ENCODE measurements at places on chromosomes 7 and 10.

- no peak for DNase-seq
Observed at GRCh38 chr10:12401466-12401865, 52.1 kb downstream of the CAMK1D start.

- DNase-seq = no peak
Observed at GRCh38 chr7:151313857-151314256, 27.8 kb upstream of the NUB1 start.

DNA sequence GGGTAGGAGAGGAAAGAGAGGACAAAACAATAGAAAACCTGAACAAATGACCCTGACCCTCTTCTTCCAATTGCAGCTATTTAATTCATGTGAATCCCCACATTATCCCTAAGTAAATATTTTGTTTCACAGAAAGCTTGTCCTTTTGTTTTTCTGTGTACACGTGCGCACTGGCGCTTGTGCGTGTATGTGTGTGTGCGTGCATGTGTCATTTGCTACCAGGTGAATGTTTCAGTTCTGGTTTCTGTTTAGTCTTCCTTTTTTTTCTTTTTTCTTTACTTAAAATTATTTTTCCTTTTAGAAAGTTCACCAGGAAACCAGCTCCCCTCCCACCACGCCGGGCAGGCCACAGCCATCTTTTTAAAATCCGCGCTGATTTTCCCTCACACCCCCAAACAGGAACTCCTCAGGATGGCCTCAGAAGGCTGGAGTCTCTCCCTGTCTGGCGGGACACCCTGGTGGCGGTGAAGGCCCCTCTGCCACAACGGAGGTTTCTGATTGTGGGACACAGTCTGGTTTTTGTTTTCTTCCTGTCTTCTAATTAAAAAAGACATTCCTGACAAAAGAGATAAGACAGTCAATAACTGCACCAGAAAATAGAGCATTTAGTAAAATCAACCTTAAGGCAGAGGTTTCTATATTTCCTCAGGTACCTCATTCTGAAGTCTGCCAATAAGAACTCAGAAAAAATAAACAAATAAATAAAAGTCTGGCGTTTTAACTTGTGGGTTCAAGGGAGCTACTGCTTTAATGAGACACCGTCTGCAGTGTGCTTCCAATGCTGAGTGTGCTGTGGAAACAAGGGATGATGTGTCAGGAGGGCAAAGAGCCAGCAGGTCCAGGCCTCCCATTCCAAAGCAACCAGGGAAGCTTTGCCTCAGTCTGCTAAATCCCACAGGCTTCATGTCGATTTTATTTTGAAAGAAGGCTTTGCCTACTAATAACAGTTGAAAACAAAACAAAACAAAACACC lies 17.4 kb downstream of the IRF5 start:
- no peak for DNase-seq

GRCh38 chr10:100677290-100677945 lies 68.0 kb upstream of the PAX2 start:
- DNase-seq = no peak

DNA sequence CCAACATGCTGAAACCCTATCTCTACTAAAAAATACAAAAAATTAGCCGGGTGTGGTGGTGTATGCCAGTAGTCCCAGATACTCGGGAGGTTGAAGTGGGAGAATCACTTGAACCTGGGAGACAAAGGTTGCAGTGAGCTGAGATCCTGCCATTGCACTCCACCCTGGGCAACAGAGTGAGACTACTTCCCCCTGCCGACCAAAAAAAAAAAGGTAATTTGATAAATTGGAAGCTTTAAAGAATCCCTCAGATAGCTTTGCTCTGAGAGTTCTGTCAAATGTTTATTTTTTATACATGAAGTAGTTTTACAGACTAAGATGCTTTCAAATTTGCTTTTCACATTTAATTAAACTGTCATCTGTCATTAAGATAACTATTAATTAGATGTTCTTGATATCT lies 563.3 kb upstream of the LRRTM3 start:
- no peak for DNase-seq

GRCh38 chr10:73911553-73912004 lies 647 bp downstream of the PLAU start:
- DNase-seq = no peak

DNA sequence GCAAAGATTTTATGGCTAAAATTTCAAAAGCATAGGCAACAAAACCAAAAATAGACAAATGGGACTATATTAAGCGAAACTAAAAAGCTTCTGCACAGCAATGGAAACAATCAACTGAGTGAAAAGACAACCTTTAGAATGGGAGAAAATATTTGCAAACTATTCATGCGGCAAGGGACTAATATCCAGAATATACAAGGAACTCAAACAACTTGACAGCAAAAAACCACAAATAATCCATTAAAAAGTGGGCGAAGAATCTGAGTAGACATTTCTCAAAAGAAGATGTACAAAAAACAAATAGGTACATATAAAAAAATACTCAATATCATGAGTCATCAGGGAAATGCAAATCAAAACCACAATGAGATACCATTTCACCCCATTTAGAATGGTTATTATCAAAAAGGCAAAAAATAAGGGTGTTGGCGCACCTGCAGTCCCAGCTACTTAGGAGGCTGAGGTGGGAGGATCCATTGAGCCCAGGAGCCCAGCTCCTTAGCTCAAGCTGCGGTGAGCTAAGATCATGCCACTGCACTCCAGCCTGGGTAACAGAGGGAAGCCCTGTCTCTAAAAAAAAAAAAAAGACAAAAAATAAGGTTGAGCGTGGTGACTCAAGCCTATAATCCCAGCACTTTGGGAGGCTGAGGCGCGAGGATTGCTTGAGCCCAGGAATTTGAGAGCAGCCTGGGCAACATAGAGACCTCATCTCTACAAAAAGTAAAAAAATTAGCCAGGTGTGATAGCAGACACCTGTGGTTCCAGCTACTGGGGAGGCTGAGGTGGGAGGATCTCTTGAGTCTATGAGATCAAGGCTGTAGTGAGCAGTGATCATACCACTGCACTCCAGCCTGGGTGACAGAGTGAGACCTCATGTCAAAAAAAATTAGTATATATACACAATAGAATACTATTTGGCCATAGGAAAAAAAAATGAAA lies 4.2 kb upstream of the CCM2 start:
- no peak for DNase-seq

Measured in SW480 (cell line).